ENCODE measurements at places on chromosomes 3 and 15.

GRCh38 chr15:69789648-69790393 is 307.9 kb downstream of the TLE3 start:
- H3K27me3 ChIP-seq = no peaks in the 10 kb centered on the region
- no peak for DNase-seq
- H3K36me3 ChIP-seq = no peaks in the 10 kb centered on the region
- H3K27ac ChIP-seq = no peak overlapping the region

GRCh38 chr15:29133321-29133720 is 136.3 kb downstream of the NSMCE3 start:
- no peak for DNase-seq
- H3K36me3 ChIP-seq = no peaks in the 10 kb centered on the region
- peaks cover 2% of the 10 kb centered on the region for H3K4me1 ChIP-seq

GRCh38 chr3:56997041-56997440 is 63.4 kb upstream of the SPATA12 start:
- H3K27me3 ChIP-seq = no peaks in the 10 kb centered on the region
- no peak overlapping the region for H3K4me3 ChIP-seq
- no peak overlapping the region for H3K27ac ChIP-seq
- no peaks in the 10 kb centered on the region for H3K36me3 ChIP-seq
- no peaks in the 10 kb centered on the region for H3K4me1 ChIP-seq
- DNase-seq = no peak

DNA sequence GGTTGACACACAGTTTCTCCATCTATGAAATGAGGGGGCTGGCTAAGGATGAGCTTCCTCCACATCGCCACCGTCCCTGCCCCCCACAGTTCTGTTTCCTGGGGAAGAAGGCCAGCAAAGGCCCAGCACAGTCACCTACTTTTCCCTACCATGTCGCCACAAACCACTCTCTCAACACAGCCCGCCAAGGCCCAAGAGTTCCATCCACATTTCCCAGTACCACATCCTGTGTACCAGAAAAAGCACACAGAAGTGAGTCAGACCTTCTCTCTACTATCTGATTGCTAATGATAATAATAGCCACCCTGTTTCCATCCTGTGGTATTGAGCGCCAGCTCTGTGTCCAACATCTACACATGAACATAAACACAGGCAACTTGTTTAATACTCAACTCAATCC is 30.3 kb upstream of the C15orf39 start:
- no peak overlapping the region for H3K4me3 ChIP-seq
- H3K27ac ChIP-seq = no peak overlapping the region
- H3K27me3 ChIP-seq = no peaks in the 10 kb centered on the region
- DNase-seq = no peak
- no peaks in the 10 kb centered on the region for H3K4me1 ChIP-seq
